COR-L47 (cell line): ENCODE measurements at places on chromosomes 5 and 9.

GRCh38 chr9:70477146-70477745, 62.8 kb upstream of the KLF9 start:
- DNase-seq, result no peak

GRCh38 chr5:62650197-62650596, 71.6 kb downstream of the LRRC70 start:
- DNase-seq, result no peak

DNA sequence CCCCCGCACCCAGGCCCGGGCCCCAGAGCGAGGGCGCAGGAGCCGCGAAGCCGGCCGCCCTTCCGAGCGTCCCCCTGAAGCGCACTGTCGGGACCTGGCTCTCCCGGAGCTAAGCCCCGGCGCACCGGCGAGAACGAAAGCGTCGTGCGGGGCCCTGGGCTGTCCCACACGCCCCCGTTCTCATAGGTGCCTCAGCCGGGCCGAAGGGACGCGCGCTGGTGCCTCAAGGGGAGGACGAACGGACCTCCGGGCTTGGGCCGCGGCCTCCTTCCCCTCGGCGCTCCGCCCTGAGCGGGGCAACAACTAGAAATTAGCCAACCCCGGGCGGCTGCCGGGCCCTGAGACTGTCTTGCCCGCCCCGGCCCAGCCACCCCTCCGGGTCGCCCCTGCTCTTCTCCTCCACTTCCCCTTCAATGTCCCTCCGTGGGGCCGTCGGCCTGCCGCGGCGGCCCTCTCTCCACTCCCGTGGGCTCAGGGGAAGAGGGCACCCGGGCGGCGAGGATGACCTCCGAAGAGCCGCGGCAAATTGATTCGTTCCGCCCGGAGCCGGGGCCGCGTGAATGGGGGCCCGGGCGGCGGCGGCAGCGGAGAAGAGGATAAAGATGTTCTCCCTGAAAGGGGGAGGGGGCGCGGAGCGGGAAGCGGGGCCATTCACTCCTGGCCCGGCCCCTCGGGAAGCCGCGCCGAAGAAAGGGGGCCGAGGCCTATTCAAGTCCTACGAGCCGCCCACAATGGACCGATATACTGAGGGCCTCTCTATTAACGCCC, 3.5 kb upstream of the PRDM12 start:
- no peak for DNase-seq

DNA sequence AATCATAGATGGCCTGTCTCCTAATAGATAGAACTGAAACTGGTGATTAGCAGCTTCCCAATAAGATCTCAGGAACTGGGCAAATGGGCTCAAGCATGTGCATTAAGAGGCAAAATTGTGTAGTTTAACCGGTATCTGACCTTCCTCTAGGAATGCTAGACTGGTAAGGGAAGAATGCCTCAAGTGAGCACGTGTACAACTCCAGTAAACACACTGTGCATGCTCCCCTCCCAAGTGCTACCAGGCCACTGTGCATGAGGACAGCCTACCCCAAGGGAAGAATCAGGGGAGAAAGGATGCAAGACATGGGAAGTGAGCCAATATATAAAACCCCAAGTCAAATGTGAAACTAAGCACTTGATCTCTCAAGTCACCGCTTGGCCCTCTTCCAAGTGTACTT, 1157.4 kb upstream of the CDH18 start:
- DNase-seq, result no peak

DNA sequence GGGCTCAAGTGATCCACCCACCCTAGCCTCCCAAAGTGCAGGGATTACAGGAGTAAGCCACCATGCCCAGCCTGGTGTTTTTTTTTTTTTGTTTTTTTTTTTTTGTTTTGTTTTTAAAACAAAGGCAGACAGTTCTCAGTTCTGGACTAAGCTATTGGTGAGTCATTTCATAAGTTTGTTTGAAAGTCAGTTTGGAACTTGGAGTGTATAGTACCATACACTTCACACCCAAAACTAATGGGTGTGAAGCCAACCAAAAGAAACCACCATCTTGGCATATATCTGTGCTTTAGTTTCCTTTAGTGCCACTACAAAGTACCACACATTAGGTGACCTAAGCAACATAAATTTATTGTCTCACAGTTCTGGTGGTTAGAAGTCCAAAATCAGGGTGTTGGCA, 13.4 kb downstream of the MAST4 start:
- no peak for DNase-seq

DNA sequence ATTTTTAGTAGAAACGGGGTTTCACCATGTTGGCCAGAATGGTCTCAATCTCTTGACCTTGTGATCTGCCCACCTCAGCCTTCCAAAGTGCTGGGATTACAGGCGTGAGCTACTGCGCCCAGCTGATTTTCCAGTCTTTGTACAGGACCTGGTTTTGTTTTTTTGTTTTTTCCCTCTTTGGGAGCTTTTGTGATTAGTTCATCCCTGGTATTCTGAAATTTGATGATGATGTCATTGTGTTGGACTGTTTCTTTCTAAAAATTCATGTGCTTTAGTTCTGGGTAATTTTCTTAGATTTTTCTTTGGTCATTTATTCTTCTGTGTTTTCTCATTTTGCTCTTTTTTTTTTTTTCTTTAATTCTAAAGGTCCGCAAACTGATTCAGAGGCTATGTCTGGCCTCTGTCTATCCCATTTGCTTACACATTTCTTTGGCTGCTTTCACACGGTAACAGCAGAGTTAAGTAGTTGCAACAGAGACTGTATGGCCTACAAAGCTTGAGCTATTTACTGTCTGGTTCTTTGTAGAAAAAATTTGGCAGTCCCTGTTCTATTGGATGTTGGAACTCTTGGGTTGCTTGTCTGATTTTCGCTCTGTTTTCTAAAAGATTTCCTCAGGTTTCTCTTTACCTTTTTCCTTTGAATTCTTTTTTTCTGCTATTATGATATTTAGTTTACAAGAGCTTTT, 24.8 kb downstream of the STX17 start:
- no peak for DNase-seq

DNA sequence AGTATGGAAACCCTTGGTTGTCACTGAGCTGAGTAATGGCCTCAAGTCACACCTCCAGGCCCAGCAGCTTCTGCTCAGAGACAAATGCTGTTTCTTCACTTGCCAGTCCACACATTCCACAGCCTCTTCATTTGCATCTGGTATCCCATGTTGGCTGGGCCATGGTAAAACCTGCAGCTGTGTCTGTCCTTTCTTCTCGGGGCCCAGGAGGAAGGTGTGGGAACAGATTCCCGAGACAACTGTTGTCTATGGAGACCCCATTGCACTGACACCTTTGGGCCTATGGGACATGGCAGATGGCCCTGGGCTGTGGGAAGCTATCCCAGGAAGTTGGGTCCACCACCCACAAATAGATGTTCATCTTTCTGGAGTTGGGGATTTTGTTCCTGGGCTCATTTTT, 85.1 kb downstream of the MACROH2A1 start:
- DNase-seq, result no peak

DNA sequence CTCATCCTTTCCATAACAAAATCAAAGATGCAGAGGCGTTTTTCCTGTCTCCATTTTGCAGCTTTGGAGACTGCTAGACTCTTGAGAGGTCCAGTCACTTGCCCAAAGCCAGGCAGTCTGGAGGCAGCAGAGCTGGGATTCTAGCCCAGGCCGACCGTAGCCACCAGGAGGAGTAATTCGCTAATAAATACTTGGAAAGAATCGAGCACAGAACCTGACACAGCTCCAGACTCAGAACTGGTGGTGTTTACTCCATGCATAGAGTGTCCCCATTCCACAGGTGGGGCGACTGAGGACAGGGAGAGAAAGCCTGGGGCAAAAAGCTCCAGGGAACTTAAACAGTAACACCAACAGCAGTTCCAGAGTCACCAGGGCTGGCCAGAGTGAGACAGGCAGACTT, 10.7 kb upstream of the CERCAM start:
- no peak for DNase-seq

DNA sequence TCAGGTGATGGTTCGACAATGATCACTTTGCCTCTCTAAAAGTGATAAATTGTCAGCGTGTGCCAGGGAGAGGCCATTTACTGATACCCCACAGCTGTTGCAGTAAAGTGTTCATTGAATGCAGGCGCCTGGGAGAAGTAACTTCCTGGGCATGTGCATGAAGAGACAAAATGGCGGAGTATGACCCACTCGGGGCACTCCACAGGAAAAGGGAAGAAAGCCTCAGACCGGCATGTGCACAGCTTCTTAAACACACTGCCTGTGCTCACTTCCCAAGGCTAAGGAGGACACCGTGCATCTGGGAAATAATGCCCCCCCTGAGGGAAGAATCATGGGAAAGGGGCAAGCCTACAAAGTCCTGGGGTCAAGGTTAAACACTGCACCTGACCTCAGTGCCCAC, 329.5 kb downstream of the ICE1 start:
- no peak for DNase-seq

DNA sequence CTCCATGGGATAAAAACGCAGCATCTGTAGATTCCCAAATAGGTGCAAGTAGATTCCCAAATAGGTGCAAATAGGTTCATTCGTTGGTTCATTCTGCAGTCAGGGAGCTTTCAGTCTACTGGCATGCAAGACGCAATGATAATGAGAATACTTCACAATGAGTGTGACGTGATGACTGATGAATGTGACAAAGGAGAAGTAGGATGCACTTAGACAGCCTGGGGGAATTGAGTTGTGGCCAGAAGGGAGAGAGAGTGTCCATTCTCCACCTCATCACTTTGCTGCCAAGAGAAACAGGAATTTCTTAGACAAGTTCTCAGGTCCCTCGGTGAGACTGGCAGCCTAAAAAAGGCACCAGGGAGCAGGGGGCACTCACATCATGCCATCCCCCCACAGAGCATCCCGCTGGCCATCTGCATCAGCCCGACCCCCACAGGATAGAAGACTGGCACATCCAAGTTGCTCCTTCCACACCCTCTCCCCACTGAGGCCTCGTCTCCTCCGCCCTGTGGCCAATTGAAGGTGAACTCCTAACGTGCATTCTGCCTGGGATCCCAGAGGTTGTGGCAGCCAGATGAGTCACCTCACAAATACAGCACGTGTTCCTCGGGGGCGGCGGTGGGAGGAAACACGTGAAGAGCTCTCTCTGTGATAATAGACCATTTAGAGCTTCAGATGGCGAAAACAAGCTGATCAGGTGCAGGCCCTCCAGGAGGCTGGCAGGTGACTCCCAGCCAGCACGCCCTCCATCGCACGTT, 19.9 kb upstream of the KCNIP1 start:
- peak; percentile 88 for DNase-seq

GRCh38 chr5:2921176-2921575, 169.7 kb upstream of the IRX2 start:
- no peak for DNase-seq
